Activated CD4-positive, alpha-beta memory T cell treated with anti-CD3 and anti-CD28 coated beads, Interleukin-2, amount 10 ng/mL, durations not matched to agents 7 days and 5 days (primary cell): ENCODE measurements at places on chromosomes 6 and 20. TPM values are rescaled to one million over a fixed set of nuclear protein-coding genes. Genes with fewer than 3 reads are reported as not detected.

DNA sequence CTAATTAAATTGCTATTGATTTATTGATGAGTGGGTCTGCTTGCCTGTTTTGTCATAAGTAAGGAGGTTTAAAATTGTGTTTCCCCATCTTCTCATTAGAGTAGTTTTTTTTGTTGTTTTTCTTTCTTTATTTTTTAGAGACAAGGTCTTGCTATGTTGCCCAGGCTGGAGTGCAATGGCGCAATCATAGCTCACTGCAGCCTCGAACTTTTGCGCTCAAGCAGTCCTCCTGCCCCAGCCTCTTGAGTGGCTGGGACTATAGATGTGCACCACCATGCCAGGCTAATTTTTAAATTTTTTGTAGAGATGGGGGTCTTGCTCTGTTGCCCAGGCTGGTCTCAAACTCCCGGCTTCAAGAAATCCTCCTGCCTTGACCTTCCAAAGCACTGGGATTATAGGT lies 31.0 kb downstream of the ANKS1A start:
- peaks cover 5% of the 10 kb centered on the region for H3K36me3 ChIP-seq
- H3K27me3 ChIP-seq: peaks cover 4% of the 10 kb centered on the region
- no peak overlapping the region for H3K27ac ChIP-seq
- DNase-seq: no peak
- H3K4me1 ChIP-seq: no peaks in the 10 kb centered on the region
- H3K4me3 ChIP-seq: no peak overlapping the region

Gene NRSN1
- total RNA-seq: not detected

DNA sequence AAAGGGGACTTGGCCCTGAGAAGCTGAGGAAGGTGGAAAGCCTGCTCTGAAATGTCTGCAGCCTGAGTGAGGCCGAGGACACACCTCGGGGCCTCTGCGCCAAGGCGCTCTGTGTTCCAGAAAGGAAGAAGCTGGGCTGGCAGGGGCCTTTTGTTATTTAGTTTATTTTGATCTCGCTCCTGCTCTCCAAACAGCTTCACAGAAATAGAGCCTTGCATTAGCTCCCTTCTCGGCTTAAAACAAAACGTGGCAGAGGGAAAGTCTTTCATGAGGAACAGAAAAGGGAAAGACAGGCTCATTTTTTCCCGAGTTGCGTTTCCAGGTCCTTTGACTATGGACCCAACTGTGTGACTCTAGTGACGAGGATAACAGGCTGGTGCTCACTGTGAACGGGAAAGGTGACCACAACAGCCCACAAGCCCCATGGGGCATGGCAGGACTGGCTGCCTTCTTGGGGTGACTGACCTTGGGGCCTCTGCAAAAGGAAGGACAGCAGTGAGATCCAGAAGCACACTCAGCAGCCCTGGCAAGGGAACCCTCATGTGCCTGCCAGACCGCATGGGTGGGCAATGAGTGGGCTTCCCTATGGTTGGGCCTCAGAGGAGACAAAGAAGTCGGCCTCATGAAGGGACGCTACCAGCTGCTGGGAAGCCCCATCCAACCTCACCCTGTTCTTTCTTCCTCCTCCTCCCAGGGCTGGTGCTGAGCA lies 18.7 kb downstream of the LEMD2 start:
- H3K4me1 ChIP-seq: peaks cover 7% of the 10 kb centered on the region
- no peak overlapping the region for H3K4me3 ChIP-seq
- peaks cover 8% of the 10 kb centered on the region for H3K27me3 ChIP-seq
- DNase-seq: no peak

Gene TAGAP
- total RNA-seq: 53.2 TPM

DNA sequence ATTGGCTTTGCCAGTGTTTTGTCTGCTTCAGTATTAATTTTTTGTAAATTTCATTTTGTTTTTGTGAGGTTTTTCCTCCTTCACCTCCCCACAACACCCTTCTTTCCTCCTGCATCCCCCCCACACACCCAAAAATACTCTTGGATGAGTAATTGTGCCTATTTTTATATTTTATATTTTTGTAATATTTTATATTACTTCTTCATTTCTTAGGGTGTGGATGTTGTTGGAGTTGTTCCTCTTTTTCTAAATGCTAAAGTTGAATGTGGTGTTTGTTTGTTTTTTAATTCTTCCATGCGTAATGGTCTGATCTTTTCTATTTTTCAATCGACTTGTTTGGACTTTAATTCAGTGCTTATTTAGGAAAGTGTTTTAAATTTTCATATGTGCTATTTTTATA lies 420.5 kb upstream of the SOX4 start:
- H3K27me3 ChIP-seq: no peaks in the 10 kb centered on the region
- no peak overlapping the region for H3K4me3 ChIP-seq
- no peaks in the 10 kb centered on the region for H3K4me1 ChIP-seq
- H3K36me3 ChIP-seq: no peaks in the 10 kb centered on the region

Gene CRYBG1
- total RNA-seq: 59.2 TPM

GRCh38 chr6:14117158-14118090 lies at the start of gene CD83:
Gene CD83 (plus strand): TSS chr6:14117772. CDS start chr6:14117812, 40 bp downstream.
- peak; percentile 82 for DNase-seq
- peaks cover 27% of the 10 kb centered on the region for H3K27me3 ChIP-seq
- H3K27ac ChIP-seq: peak within 1 kb of the TSS; percentile 72
- peak within 1 kb of the TSS; percentile 89 for H3K4me3 ChIP-seq
- H3K4me1 ChIP-seq: peaks cover 34% of the 10 kb centered on the region

GRCh38 chr6:30763618-30764489 lies 19.5 kb upstream of the IER3 start:
- H3K4me1 ChIP-seq: peaks cover 36% of the 10 kb centered on the region
- H3K27me3 ChIP-seq: peaks cover 13% of the 10 kb centered on the region

- H3K4me3 ChIP-seq: no peak overlapping the region
- H3K4me1 ChIP-seq: no peaks in the 10 kb centered on the region
- no peak for DNase-seq
- H3K36me3 ChIP-seq: no peaks in the 10 kb centered on the region
- H3K27ac ChIP-seq: no peak overlapping the region
Measured at GRCh38 chr6:12395898-12396297, 105.7 kb downstream of the EDN1 start.

DNA sequence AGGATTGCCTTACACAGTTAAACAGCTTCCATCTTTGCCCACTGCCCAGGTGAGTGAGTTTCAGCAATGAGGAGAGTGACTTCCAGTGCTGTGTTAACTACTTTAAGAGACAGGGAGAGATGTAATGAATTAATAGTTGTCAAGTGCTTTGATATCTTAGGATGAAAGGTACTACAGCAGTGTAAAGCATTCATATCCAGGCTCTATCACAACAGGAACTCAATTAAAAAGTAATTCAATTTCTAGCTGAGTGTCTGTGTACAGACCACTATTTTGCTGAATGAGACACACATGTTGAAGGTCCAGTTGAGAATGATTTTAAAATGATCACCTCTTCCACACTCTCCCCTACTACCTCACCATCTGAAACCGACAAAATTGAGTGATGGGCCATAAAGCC lies 70.7 kb upstream of the BEND3 start:
- H3K27me3 ChIP-seq: no peaks in the 10 kb centered on the region
- no peak overlapping the region for H3K27ac ChIP-seq
- no peaks in the 10 kb centered on the region for H3K36me3 ChIP-seq
- no peak for DNase-seq

Gene WFDC5
- 0.63 TPM for total RNA-seq

- H3K4me1 ChIP-seq: no peaks in the 10 kb centered on the region
- H3K4me3 ChIP-seq: no peak overlapping the region
- peaks cover 2% of the 10 kb centered on the region for H3K27me3 ChIP-seq
- DNase-seq: no peak
Measured at GRCh38 chr6:3878048-3878666, 29.0 kb downstream of the FAM50B start.

Gene TP53TG5
- total RNA-seq: not detected

GRCh38 chr6:83901624-83902023 lies 42.1 kb downstream of the CYB5R4 start:
- DNase-seq: no peak
- peaks cover 13% of the 10 kb centered on the region for H3K36me3 ChIP-seq
- H3K27me3 ChIP-seq: no peaks in the 10 kb centered on the region
- H3K4me3 ChIP-seq: no peak overlapping the region
- H3K27ac ChIP-seq: no peak overlapping the region
- H3K4me1 ChIP-seq: no peaks in the 10 kb centered on the region

DNA sequence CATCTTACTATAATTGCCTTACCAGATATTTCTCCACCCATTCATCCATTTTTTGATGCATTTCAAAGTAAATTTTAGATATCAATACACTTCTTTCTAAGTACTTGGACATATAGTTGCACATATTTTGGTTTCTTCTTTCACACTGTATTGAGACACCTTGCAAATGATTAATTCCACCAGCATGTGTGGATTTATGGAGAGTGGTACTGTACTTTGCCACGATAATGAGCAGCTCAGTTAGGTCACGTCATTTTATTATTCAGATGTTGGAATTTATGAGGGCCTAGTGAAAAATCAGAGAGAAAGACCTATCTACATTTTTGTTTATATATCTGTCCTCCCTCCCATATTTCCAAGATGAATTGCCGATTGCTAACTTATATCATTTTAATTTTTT lies 5.3 kb downstream of the NFYA start:
- H3K4me3 ChIP-seq: no peak overlapping the region
- H3K27ac ChIP-seq: no peak overlapping the region
- H3K4me1 ChIP-seq: peaks cover 73% of the 10 kb centered on the region
- no peak for DNase-seq

GRCh38 chr20:32440758-32441078 lies 82.6 kb downstream of the ASXL1 start:
- peaks cover 32% of the 10 kb centered on the region for H3K36me3 ChIP-seq
- DNase-seq: peak; percentile 11
- no peak overlapping the region for H3K4me3 ChIP-seq
- H3K4me1 ChIP-seq: peaks cover 21% of the 10 kb centered on the region
- no peaks in the 10 kb centered on the region for H3K27me3 ChIP-seq

Gene SLC35B3
- 10.8 TPM for total RNA-seq

GRCh38 chr6:109069746-109070145 lies 24.9 kb downstream of the SESN1 start:
- DNase-seq: no peak
- no peaks in the 10 kb centered on the region for H3K36me3 ChIP-seq
- no peak overlapping the region for H3K27ac ChIP-seq
- peaks cover 18% of the 10 kb centered on the region for H3K4me1 ChIP-seq
- H3K4me3 ChIP-seq: no peak overlapping the region

GRCh38 chr6:72955666-72956065 lies 269.6 kb downstream of the KHDC1L start:
- no peaks in the 10 kb centered on the region for H3K4me1 ChIP-seq
- no peak overlapping the region for H3K27ac ChIP-seq
- no peak for DNase-seq
- H3K27me3 ChIP-seq: no peaks in the 10 kb centered on the region

DNA sequence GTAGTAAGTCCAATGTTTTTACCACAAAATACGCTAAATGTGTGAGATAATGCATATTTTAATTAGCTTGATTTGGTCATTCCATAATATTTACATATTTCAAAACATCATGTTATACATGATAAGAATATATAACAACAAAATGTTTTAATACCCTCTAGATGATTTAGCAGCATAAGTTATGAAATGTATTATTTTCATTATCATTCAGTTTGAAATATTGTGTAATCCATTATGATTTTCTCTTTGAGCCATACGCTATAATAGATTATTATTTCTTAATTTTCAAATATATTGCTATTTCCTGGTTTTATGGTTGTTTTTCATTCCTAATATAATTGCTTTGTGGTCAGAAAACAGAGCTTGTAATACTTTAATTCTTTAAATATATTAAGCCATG lies 163.3 kb upstream of the KCNQ5 start:
- no peaks in the 10 kb centered on the region for H3K4me1 ChIP-seq
- H3K27me3 ChIP-seq: peaks cover 2% of the 10 kb centered on the region
- no peak overlapping the region for H3K4me3 ChIP-seq
- DNase-seq: no peak
- no peaks in the 10 kb centered on the region for H3K36me3 ChIP-seq
- H3K27ac ChIP-seq: no peak overlapping the region

Gene ASF1A
- 55.7 TPM for total RNA-seq

Gene ISM1
- not detected for total RNA-seq

DNA sequence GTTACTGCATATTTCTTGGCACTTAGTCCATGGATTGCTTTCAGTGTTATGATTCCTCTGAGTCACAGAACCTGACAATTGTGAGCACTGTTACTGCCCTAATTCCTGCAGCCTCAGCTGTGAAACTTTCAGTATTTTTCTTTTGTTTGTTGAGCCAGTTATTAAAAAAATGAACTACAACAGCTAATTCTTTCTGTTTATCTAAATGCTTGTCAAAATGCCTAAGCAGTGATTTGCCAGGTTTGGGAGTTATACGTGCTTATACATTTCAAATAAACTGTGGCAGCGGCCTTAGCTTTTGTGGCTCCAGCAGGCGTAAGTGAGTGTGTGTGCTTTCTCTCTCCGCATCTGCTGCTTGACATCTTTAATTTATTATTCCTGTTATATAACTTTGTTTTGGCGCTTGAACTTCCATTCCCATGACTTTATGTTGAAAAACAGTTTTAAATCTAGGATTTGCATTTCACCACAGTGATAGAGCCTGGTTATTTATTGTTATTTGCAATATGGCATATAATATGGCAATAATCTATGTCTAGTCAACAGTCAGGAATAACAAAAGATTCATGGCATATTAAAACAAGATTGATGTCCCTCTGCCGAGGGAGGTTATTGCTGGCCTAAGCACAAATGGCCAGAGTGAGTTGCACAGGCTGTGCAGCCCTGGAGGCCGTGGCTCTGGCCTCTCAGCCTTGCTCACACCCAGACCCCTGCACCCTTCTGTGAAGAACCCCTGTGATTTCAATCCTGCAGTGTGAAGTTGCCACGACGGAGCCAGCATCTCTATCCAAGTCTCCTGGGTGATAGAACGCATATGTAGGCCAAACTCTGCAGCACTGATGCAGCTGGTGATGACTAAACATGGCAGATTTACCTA lies 303.4 kb downstream of the THBS2 start:
- H3K27ac ChIP-seq: no peak overlapping the region
- DNase-seq: no peak
- no peaks in the 10 kb centered on the region for H3K36me3 ChIP-seq
- peaks cover 3% of the 10 kb centered on the region for H3K27me3 ChIP-seq
- H3K4me1 ChIP-seq: no peaks in the 10 kb centered on the region

- H3K4me3 ChIP-seq: no peak overlapping the region
- DNase-seq: no peak
- no peaks in the 10 kb centered on the region for H3K36me3 ChIP-seq
Measured at GRCh38 chr6:155041741-155042279, 46.7 kb downstream of the TIAM2 start.

- no peak overlapping the region for H3K4me3 ChIP-seq
- DNase-seq: peak; percentile 39
- H3K27ac ChIP-seq: no peak overlapping the region
- H3K27me3 ChIP-seq: no peaks in the 10 kb centered on the region
- peaks cover 38% of the 10 kb centered on the region for H3K4me1 ChIP-seq
Measured at GRCh38 chr20:13788167-13788834, 3.5 kb downstream of the NDUFAF5 start.

GRCh38 chr6:22343864-22344263 lies 47.0 kb upstream of the PRL start:
- no peak for DNase-seq
- no peaks in the 10 kb centered on the region for H3K27me3 ChIP-seq
- no peaks in the 10 kb centered on the region for H3K36me3 ChIP-seq
- H3K4me3 ChIP-seq: no peak overlapping the region
- no peaks in the 10 kb centered on the region for H3K4me1 ChIP-seq
- H3K27ac ChIP-seq: no peak overlapping the region

GRCh38 chr6:108589244-108589791 lies 28.6 kb downstream of the FOXO3 start:
- H3K27ac ChIP-seq: no peak overlapping the region
- no peak overlapping the region for H3K4me3 ChIP-seq
- DNase-seq: no peak
- no peaks in the 10 kb centered on the region for H3K27me3 ChIP-seq
- H3K4me1 ChIP-seq: peaks cover 48% of the 10 kb centered on the region

Gene PACSIN1
- total RNA-seq: 1.8 TPM

- no peak for DNase-seq
- no peak overlapping the region for H3K4me3 ChIP-seq
- no peak overlapping the region for H3K27ac ChIP-seq
- H3K36me3 ChIP-seq: peaks cover 17% of the 10 kb centered on the region
Measured at GRCh38 chr6:105553171-105553570, 150.3 kb upstream of the PREP start.
